ENCODE measurements at places on chromosomes 5 and 9.

- peak; percentile 44 for DNase-seq
These were observed 6.2 kb downstream of the SLC6A18 start for GRCh38 chr5:1231354-1231905.

GRCh38 chr5:135669416-135669815 is 90.6 kb upstream of the CXCL14 start:
- peak; percentile 53 for DNase-seq

GRCh38 chr5:126865299-126865698 is 88.4 kb downstream of the LMNB1 start:
- DNase-seq, result no peak

GRCh38 chr9:33731142-33731541 is 64.2 kb upstream of the PRSS3 start:
- no peak for DNase-seq

- DNase-seq, result peak; percentile 2
These were observed 320.1 kb upstream of the TARS1 start for GRCh38 chr5:33120671-33121070.

DNA sequence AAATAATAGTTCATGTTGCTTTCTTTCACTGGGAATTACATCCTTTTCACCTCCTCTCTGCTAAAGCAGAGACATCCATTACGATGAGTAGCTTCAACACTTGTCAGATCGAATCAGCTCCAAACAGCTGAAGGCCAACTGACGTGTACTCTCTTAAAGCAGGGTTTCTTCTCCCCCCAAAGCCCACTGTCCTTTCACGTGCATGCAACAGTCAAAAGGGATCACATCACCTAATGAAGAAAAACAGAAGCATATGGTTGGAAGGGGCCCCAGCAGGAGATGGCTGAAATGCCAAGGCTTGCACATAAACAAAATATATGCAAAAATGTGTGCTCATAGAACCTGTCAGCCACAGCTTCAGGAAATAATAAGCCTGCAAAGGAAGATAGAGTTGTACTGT is 421.6 kb downstream of the ANXA1 start:
- DNase-seq, result peak; percentile 99

- DNase-seq, result no peak
These were observed 20.7 kb downstream of the CDC37L1 start for GRCh38 chr9:4700091-4700490.

GRCh38 chr5:39019254-39019653 is 54.9 kb downstream of the RICTOR start:
- no peak for DNase-seq

DNA sequence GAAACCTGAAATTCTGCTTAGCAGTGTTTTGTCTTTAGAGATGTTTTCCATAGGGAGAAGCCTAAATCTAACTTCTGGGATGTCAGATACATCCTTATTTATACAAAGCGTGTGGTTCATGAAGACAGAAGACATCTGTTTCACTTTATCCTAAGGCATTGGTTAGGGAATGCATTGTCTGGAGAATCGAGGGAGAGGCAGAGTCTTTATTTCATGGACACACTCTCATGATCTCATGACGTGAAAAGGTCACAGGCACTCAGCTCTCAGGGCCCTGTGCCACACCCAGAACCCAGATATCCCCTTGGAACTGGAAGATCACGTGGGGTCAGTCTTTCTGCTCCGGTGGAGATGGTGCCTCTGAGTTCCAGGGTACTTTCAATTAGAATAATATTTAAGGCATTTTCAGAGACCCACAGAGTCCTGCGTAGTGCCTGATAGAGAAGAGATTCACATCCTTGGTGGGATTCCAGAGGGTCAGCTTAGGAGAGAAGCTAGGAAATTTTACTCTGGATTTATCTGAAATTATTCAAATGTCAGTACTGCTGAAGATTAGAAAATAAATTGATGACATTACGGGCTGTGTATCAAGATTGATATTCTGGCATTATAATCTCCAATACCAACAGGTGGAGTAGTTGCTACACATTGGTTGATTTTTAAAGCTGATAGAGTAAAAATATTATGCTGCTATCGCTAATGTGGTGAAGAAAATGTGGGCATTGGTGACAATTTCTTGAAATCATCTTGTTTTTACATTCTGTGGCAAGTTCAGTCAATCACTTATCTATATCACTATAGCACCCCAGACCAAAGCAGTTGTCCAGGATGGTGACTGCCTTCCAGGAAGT is 378.3 kb downstream of the MTRR start:
- DNase-seq, result peak; percentile 24

GRCh38 chr5:88452820-88453219 is 184.2 kb upstream of the TMEM161B start:
- DNase-seq, result peak; percentile 28

GRCh38 chr9:96721303-96721702 is 56.6 kb downstream of the ZNF510 start:
- DNase-seq, result no peak

GRCh38 chr5:177594071-177594470 is 2.1 kb downstream of the TMED9 start:
- no peak for DNase-seq

GRCh38 chr5:67802766-67803165 is 412.8 kb upstream of the PIK3R1 start:
- DNase-seq, result no peak

GRCh38 chr5:54469622-54470021 is 14.1 kb downstream of the HSPB3 start:
- DNase-seq, result no peak
